ENCODE measurements at places on chromosomes 7 and 10.

DNA sequence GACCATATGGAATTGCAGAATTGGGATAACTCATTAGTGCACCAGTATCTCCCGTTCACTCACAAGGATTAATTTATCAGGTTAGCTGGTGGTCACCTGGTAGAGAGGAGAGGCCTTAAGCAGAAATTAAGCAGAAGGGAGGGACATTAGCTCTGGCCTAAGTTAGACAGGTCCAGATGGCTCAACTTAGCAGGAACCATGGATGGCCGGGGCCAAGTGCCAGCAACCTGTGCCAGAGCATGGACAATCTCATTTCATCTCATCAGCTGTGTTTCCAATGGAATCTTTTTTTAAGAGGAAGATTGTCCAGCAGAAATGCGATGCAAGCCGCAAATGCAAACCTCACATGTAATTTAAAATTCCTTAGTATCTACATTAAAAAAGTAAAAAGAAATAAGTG, 82.2 kb downstream of the JCAD start:
- DNase-seq, result no peak

DNA sequence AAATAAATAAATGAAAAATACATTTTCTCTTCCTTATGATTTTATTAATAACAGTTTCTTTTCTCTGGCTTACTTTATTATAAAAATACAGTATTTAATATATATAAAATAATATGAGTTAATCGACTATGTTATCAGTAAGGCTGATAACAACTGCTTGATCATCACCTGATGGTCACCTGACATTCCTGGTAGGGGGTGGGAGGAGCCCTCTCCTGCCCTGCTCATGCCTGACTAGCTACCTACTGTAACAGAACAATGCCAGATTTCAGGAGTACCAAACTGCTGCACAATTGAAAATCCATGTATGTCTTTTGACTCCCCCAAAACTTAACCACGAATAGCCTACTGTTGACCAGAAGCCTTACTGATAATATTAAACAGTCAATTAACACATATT, 1.3 kb upstream of the APBB1IP start:
- no peak for DNase-seq

DNA sequence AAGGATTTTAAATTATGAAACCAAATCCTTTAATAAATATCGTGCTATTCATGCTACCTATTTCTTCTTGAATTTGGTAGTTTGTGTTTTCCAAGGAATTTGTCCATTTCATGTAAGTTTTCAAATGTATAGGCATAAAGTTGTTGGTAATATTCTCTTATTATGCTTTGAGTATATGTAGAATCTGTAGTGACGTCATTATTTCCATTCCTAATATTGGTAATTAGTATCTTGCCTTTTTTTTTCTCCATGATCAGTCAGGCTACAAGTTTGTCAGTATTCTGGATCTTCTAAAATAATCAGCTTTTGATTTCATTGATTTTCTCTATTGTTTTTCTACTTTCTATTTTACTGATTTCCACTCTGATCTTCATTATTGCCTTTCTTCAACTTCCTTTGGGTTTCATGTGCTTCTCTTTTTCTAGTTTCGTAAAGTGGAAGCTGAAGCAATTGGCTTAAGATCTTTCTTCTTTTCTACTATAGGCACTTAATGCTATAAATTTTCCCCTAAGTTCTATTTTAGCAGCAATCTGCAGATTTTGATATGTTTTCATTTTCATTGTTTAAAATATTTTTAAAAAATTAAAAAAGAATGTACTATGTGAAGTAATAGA, 156.5 kb upstream of the HDAC9 start:
- DNase-seq, result no peak

DNA sequence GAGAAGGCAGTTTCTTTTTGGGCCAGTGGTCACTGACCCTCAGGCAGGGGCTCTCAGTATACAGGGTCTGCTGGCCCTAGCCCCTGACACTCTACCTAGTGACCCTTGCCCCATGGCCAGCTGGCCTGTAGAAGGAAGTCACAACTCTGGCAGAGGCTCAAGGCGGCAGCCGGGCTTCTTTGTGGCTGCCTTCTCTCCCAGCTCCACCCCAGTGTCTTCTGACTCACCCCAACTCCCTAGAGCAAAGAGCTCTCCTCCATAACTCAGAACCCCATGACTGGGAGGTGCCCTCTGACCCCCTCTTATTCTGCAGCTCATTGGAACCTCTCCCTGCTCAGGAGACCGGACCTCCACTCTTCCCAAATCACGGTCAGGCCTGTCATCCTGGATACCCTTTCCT, 358.2 kb downstream of the FGFR2 start:
- no peak for DNase-seq

DNA sequence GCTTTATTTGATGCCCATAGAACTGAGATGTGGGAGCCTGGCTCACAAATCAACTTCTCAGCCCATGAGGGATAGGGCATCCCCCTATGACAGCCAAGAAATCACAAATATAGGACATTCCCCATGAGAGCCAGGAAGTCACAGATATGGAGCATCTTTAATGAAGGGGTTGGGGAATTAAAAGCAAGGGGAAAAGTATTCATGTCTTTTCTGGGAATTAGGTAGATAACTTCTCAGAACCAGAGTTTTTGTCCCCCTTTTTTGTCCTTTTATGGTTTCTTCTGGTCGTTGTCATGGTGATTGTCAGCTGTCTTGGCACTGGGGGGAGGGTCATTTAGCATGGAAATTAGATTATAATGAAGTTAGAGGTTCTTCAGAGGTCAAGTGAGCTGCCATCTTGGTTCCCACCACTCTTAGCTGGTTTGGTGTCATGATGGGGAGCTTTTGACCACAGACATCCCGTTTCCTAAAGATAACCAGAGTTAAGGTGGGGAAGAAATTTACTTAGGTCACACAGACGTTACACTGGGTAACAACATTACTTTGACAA, 56.9 kb downstream of the NOD1 start:
- no peak for DNase-seq

GRCh38 chr7:81457852-81458522, 311.9 kb downstream of the HGF start:
- no peak for DNase-seq

GRCh38 chr7:17054836-17055235, 173.1 kb upstream of the AGR3 start:
- DNase-seq, result no peak

DNA sequence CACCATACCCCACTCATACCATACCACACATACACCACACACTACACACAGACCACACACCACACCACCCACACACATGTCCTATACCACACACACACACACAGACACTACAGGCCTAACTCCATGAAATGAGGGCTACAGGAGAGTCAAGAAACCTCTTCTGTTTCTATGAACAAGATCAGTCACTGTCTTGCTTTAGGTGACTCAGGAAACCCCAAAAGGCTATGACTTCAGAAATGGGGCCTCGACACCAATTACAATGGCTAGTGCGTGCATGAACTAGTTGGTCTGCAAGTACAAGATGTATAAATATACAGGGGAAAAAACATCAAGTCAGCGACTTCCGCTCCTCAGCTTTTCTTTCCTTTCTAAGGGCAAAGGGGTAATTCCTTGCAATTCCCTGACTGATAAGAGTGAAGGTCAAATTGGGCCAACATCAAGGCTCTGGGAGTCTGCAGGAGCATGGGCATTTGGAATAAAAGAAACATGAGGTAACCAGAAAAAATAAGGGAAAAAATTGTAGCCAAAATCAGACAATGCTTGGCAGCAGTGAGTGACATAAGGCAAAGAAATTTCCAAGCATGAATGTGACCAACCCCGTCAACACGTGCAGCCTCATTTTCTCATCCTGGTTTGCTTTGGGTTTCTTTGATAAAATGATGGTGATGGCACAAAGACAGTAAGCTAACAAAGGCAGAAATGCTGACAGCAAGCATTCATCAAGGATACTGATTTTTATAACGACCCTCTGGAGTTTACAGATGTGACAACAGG, 1.5 kb downstream of the PKD1L1 start:
- DNase-seq, result no peak

DNA sequence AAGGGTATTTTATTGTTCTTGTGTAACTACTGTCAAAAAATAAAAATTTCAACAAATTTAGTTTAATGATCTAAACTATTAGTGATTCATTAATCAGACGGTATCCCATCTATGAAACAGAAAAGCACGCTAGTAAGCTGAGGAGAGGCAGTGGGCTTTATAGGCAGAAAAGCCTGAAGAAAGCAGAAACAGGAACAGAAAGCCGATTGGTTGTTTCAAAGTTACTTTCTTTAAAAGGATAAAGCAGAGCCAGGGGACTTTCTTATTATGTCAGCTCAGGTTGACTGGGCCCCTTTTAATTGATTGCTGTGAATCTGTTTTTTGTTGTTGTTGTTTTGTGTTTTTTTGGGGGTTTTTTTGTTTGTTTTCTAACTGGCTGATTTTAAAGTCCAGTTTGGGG, 105.5 kb downstream of the TES start:
- no peak for DNase-seq

DNA sequence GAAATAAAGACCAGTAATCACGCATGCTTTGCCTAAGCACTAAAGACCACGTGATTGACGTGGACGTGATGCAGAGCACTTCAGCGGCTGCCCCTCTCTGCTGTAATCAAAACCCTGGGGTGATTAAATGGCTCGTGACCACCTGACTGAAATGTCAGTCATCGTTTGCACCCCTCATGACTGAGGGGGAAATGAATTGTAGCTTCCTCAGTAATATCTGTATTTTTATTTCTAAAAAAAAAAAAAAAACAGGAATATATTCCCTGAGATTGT, 148.1 kb upstream of the RSU1 start:
- DNase-seq, result no peak

DNA sequence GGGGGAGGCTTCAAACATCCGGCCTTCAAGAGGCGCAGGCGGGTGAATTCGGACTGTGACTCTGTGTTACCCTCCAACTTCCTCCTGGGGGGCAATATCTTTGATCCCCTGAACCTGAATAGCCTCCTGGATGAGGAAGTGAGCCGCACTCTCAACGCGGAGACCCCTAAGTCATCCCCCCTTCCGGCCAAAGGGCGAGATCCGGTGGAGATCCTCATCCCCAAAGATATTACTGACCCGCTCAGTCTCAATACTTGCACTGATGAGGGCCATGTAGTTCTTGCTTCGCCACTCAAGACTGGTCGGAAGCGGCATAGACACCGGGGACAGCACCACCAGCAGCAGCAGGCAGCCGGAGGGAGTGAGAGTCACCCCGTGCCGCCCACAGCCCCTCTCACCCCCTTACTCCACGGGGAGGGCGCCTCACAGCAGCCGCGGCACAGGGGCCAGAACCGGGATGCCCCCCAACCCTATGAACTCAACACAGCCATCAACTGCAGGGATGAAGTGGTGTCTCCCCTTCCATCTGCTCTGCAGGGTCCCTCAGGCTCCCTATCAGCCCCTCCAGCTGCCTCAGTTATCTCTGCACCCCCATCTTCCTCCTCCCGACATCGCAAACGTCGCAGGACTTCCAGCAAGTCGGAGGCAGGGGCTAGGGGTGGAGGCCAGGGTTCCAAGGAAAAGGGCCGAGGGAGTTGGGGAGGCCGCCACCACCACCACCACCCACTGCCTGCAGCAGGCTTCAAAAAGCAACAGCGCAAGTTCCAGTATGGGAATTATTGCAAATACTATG, 1.1 kb downstream of the MEPCE start:
- DNase-seq, result peak; percentile 60

DNA sequence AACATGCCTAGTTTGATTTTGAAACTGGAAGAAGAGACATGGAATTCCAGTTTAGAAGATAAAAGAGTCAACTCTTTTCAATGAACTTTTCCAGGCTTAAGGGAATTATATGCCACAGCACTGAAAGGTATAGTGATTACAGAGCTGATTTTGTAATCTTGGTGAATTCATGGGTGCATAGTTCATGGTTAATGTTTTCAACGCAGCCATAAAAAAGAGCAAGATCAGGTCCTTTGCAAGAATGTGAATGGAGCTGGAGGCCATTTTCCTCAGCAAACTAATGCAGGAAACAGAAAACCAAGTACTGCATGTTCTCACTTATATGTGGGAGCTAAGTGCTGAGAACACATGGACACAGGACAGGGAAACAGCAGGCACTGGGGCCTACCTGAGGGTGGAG, 94.2 kb downstream of the CUBN start:
- DNase-seq, result no peak

DNA sequence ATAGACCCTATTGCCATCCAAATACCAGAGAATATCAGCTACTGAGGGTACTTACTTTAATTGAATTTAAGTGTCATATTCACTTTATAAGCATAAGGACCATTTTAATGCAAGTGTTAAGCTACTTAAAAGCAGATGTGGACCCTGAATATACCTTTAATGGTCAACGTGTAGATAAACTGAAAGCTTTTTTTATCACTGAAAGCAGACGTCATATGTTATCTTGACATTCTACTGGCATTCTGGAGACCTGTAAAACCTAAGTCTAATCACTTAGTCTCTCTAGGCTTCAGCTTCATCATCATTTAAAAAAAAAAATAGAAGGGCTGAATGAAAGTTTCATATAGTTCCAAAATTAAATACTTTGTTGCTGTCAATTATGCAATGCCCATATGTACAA, 116.5 kb downstream of the ELAPOR2 start:
- DNase-seq, result no peak

GRCh38 chr10:73969224-73969841, 28.6 kb upstream of the VCL start:
- DNase-seq, result no peak

DNA sequence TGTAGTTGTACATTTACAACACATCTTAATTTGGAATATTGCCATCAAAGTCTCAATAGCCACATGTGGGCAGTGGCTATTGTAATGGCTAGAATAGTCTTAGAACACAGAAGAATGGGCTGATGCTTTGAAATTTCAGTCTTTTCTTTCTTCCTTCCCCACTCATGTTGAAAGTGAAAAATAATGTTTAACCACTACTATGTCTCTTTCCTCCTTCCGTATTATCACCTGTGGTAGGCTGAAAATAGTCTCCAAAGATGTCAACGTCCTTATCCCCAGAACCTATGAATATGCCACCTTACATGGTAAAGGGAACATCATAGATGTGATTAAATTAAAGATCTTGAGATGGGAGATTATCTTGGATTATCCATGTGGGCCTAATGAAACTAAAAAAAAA, 154.0 kb downstream of the SUGCT start:
- DNase-seq, result no peak

GRCh38 chr10:75202321-75203045, 8.1 kb upstream of the VDAC2 start:
- no peak for DNase-seq

DNA sequence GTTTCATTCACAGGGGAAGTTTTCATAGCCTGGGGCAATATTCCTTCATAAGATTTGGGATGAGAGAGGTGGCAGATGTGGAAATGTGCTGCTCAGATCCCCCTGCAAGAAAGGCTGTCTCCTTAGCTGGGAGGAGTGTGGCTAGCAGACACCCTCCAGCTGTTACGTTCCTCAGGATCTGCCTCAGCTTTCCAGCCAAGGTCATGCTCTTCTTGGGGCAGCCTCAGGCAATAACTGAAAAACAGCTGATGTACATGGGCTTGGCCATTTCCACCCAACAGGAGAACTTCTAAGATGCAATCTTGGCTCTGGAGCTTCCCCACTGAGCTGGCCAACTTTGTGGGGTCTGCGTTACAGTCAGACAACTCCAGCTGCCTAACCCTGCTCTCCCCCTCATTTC, 51.3 kb upstream of the SEPTIN7 start:
- peak; percentile 64 for DNase-seq

GRCh38 chr10:66625709-66626590, 299.9 kb upstream of the LRRTM3 start:
- no peak for DNase-seq

Data from ovary (tissue), 10 donors.